ENCODE measurements at places on chromosomes 1 and 21. TPM values are rescaled to one million over a fixed set of nuclear protein-coding genes. Genes with fewer than 3 reads are reported as not detected.
A peak's percentile ranks its signal among the peaks of the same experiment; 100 is the strongest.

- no peak for DNase-seq
These were observed 20.5 kb downstream of the WNT2B start for GRCh38 chr1:112529301-112529700.

GRCh38 chr1:57423135-57423655, 665 bp downstream of the DAB1 start:
- peak; percentile 6 for DNase-seq

GRCh38 chr1:58919959-58920321, 136.1 kb upstream of the JUN start:
- DNase-seq = no peak

Gene LCE2C
- not detected for total RNA-seq

Gene ZNF648
- total RNA-seq = 0.04 TPM

Gene CLDN8
- not detected for total RNA-seq

Gene LORICRIN
- total RNA-seq = not detected
